ENCODE measurements at places on chromosomes 7 and 10.

DNA sequence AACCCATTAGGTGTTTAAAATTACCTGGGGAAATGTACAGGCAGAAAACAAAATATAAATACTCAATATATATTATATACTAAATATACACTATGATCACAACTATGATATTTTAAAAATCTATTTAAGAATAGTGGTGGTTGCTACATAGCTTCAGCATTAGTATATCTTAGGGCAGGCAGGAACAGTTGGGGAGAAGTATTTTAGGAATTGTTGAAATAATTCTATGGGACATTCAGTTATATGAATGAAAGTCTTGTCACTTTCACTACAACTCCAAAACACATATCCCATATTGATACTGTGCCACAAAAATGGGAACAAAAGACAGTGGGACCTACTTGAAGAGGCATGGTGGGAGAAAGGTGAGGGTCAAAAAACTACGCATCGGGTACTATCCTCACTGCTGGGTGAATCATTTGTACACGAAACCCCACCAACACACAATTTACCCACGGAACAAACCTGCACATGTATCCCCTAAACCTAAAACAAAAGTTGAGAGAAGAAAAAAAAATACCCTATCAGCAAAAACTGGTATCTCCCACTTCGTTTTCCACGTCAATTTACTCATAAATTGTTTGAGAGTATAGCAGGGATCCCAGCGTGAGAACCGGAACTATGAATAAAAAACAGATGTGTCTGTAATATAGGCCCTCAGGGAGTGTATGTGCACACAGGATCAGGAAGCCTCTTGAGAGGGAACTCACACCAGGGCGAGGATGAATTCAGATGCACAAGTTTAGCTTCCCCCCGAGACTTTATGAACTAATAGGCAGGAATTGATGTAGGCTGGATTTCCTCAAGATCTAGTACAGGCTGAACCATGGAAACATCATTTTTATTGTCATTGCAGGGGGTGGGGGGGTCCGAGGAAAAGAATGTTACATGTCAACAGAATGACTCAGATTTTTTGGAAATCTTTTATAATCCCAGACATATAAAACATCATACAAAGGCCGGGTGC, 16.2 kb downstream of the SLC16A12 start:
- peak; percentile 27 for DNase-seq

- no peak for DNase-seq
Measured at GRCh38 chr10:116826803-116827202, 22.5 kb upstream of the ENO4 start.

- no peak for DNase-seq
Measured at GRCh38 chr10:4765428-4765827, 60.6 kb upstream of the AKR1E2 start.

DNA sequence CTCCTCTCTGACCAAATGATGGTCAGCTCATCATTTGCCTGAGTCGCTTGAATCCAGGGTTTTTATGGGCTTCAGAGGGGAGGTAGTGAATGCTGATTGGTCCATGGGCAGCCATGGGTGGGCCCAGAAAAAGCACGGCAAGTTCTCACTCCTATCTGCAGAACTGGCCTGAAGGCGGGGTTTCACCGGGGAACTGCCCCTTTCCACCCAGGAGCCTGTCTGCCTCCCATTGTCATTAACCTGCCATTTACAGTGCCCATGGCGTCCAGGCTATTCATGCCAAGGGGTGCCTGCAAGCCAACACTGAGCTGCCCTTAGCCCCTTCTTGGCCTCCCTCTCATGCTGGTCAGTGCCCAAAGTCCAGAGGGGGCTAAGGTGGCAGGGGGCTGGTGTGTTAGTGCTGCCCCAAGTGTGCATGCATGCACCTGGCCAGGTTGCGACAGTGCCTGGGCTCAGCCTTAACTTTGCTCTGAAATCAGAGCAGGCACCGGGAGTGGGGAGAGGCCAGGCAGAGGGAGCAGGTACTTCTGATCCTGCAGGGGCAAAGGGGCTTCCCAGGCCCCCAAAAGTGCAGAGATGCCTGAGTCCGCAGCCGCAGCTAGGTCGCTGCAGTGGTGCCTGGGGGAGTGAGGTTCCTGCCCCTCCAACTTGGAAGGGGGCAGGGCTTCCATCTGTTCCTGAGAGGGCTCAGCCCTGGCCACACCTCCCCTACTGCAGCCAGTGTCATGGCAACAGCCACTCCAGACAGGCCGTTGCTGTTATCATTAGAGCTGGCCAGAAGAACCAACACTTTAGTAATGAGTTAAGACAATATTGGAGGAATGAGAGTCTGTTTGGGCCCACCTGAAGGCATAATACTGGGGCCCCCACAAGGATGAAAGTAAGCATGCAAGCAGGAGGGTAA, 561.6 kb downstream of the GRM8 start:
- DNase-seq, result no peak

- DNase-seq, result no peak
Measured at GRCh38 chr10:17022466-17022825, 107.2 kb downstream of the CUBN start.

- no peak for DNase-seq
Measured at GRCh38 chr10:23198610-23198939, 6.5 kb downstream of the PTF1A start.
